ENCODE measurements at places on chromosomes 11 and 22.

DNA sequence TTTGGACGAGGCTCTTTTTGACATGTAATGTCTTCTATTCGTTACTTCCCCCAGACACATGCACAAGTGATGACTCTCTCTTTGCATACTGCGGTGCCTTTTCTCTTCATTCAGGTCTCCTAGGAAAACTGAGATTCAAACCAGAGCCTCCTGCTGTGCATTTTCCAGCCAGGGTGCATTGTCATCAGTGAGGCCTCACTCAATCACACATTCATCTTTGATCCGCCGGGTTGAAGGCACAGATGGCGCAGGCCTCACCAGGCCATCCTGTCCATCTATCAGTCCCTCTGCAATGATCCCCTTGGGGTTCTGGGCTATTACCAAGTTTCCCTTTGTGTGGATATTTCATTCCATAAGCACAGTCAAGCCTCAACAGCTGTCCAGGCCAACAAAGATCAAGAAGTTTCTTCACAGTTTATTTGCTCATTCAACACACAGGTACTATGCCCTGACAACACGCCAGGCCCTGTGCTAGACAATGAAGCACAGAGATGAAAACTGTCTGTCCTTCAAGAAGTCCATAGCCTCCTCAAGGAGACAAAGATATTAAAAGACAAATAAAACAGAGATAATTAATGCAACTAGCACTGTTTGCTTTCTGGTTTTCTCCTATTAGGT is 107.8 kb downstream of the LARGE1 start:
- DNase-seq, result no peak

GRCh38 chr22:27349456-27349855 is 452.1 kb downstream of the MN1 start:
- no peak for DNase-seq

- DNase-seq, result no peak
These were observed at the start of gene MRGPRX3 for GRCh38 chr11:18132341-18132740. MRGPRX3 (plus strand) TSS chr11:18132571; CDS start chr11:18137203, 4,632 bp downstream.

GRCh38 chr11:36030731-36031281 is 86.9 kb downstream of the LDLRAD3 start:
- DNase-seq, result no peak

- no peak for DNase-seq
These were observed 16.2 kb downstream of the CD6 start for GRCh38 chr11:60987577-60988277.

DNA sequence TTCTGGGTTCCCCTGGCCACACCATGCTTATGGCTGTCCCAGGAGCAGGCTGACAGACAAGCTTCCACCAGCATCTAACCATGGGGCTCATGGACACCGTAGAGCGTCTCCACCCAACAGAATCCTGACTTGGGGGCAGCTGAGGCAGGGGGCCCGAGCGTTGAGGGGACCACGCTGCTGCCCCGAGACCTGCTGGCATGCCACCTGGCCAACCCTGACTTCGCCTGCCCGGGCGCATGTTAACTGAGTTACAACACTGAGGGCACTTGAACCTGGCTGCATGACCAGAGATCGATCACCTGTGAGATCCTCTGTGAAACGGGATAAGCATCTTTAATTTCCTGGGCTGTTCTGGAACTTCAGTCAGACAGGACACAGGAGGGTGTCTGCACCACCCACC is 13.7 kb downstream of the PPM1F start:
- no peak for DNase-seq

- no peak for DNase-seq
These were observed 10.8 kb upstream of the SLC35C1 start for GRCh38 chr11:45794169-45794568.

- peak; percentile 79 for DNase-seq
These were observed at the start of gene KCNQ1OT1 for GRCh38 chr11:2699531-2700414. KCNQ1OT1 (minus strand) TSS chr11:2699994.

GRCh38 chr11:76786016-76786415 is 2.9 kb downstream of the TSKU start:
- DNase-seq, result no peak

DNA sequence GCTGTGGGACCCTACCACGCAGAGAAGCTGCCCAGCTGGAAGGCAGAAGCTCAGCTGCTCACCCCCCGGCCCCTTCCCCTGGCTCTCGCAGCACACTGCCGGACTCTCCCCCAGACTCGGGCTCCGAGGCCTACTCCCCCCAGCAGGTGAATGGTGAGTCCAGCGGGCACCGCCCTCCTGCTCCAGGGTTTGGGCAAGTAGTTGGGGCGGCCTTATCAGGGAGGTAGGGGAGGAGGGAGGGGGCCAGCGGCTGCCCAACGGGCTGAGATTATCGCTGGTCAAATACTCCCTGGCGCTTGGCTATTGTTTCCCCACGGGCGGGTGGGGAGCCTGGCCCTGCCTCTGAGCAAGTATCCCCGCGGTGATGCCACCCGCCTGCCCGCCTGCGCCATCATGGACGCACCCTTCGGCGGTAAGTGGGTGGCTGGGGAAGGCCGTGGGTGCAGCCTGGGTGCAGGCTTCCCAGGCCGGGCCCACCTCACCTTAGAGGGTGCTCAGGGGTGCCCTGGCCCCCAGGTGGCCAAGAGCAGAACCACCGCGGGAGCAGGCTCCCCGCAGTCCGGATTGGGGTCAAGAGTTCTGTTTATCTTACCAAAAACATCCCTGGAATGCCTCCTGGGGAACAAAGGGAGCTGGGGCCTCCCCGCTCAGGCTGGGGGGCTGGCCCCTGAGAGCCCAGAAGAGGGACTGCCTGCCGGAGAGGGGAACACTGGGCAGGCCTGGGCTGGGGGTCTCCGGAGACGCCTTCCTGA is 16.9 kb downstream of the MYRF start:
- DNase-seq, result no peak

GRCh38 chr11:18731949-18732821 is 6.2 kb upstream of the IGSF22 start:
- DNase-seq, result peak; percentile 45

DNA sequence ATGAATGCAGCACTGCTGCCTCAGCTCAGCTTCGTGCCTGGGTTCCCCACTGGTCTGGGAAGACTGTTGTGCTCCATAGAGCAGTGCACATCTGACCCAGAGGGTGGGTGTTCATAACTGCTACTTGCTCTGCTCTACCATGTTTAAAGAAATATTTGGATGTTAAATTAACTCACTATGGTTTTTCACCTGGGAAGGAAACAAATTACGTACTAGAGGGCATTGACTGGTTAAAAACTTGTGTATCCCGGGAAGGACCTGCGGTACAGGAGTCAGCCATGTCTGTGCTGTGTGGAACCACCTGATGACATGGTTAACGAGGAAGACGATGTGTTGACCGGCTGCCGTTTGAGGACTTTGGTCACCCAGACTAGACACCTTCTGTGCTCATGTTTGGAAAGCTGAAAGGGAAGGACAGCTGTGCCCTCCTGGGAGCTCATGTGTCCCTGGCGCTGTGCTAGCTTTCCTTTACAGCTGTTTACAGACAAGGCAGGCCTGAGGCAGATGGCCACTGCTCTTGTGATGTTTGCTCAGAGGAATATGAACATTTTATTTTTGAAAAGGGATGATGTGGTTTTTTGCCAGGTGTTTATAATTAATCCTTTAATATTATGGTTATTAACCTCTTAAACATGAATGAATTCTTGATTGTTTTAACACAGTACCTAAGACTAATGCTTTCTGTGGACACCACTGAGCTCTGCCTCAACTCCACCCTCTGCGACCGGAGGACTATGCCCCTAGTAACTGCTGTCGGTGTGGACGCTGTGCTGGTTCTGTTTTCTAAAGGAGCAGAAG is 14.3 kb upstream of the AIFM3 start:
- DNase-seq, result no peak

DNA sequence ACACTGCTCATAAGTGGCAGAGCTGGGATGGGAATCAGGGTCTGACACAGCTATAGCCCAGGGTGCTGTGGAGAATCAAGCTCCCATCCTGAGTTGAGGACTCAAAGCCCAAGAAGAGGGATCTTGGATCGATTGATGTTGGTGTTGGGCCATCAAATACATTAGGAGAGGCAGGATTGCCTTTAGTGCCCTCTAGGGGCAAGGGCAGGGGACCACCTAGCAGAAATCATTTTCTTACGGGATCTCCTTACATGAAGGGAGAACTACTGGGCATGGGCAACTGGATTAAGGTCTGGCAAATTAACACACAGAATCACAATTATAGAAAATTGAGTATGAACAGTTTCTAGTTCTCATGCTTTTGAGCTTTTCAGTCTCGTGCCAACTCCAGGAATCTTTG is 24.9 kb upstream of the EMSY start:
- no peak for DNase-seq

GRCh38 chr11:95888852-95889251 is 35.1 kb downstream of the MTMR2 start:
- no peak for DNase-seq

- DNase-seq, result no peak
These were observed 25.8 kb downstream of the TPST2 start for GRCh38 chr22:26564181-26564580.

DNA sequence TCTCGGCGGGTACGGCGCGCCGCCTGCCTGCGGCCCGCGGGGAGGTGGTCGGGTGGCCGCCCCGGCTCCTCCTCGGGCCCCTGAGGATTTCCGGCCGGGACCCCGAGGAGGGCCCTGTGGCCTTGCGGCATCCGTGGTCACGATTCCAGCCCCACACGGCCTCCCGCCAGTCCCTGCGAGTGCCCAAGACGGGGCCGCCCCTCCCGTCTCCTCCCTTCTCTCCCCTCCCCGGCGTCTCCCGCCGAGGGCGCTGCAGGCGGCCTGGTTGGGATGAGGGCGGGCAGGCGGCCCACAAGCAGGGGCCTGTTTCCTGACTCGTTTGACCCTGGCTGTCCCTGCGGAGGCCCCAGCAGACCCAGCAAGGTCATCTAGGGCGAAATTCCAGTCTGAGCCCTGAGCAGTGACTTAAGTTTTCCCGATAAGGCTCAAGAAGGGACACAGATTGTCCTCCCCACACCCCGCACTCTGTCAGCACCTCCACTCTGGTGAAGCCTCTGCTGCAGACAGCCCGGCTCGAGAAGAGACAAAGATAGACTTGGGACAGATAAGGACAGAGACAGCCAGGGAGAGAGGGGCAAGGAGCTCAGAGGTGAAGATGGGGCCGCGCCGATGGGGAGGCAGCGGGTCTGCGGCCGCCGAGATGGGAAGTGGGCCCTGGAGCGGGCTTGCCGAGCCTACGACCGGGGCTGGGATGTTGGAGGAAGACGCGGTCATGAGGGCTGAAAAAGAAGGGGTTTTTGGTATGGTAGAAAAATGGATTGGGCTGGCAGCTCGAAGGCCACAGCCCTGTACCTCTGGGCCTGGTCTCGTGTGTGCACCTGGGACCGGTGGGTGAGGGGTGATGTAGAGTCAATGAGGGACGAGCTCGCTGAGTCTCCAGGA is 95.0 kb downstream of the SWAP70 start:
- DNase-seq, result peak; percentile 32

GRCh38 chr11:62782753-62783152 is 4.4 kb upstream of the TMEM179B start:
- DNase-seq, result no peak

DNA sequence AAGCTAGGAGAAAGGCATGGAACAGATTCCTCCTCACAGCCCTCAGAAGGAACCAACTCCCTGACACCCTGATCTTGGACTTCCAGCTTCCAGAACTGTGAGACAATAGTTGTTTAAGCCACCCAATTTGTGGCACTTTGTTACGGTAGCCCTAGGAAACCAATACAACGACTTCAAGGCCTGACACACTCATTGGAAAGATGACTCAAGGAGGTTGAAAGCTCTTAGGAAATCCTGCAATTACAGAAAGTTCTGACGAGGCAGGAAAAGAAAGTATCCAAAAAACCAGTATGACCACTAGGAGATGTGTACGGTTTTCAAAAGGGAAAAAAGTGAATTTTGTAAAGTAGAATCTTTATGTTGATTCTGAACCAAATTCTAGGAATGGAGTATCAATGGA is 161.4 kb downstream of the SWAP70 start:
- no peak for DNase-seq

DNA sequence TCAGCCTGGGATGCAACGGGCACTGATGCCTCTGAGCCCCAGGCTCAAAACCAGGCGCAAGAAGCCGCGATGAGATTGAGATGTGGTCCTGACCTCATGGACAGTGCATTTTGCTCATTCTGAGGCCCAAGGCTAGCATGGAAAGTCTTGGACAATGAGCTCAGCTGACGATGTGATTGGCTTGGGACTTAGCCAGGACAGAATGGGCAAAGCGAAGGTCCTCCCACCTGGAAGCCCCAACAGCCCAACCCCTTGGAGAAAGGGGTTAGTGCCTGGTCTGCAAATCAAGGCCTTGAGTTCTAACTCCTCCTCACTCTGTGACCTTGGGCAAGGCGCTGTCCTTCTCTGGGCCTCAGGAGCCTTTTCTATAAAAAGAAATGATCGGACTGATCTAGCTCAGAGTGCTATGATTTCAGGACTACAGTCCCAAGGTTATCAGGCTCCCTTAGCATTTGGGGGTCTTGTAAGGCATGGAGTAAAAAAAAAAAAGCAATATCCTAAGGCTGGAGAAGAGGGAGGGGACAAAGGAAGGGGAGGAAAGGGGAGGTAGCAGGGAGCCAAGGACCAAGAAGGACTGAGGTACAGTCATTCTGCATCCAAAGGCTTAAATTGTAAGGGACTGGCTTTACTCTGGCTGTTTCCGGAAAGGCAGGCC is 2.7 kb downstream of the SLC43A3 start:
- no peak for DNase-seq

GRCh38 chr22:21642584-21643448 is 714 bp downstream of the SDF2L1 start:
- DNase-seq, result peak; percentile 23

- peak; percentile 39 for DNase-seq
These were observed 800 bp downstream of the KCTD21 start for GRCh38 chr11:78187366-78188285.

DNA sequence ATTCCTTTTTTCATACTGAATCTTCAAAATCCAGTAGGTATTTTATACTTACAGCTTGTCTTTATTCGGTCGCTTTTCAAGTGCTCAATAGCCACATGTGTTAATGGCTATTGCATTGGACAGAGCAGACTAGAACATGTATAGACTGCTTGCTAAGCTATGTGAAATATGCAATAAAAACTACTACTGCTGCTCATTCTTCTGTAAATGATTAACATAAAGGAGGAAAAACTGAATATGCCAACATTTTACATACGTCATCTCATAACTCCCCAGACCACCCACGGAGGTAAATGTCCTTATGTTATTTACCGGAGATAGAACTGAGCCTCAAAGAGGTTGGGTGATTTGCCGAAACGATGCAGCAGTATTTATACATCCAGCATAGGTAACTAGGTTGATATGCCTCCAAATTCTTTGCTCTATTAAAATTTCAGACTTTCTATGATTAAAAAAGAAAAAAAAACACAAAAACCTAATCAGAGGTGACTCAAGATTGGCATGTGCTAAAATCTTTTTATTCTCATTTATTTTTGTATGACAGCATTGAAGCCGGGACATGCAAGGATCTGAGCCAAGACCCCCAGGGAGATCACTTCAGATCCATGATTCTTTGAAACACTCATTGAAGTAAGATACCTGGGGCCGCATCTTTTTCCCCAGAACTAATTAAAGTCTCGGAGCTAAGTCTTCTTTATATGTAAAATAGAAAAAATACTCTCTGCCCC is 78.5 kb upstream of the OR5AK2 start:
- no peak for DNase-seq

GRCh38 chr22:20176421-20177085 is 25.7 kb upstream of the CCDC188 start:
- DNase-seq, result no peak
